ENCODE measurements at places on chromosomes 7 and 10.

- no peak for DNase-seq
Measured at GRCh38 chr10:70616761-70617160, 14.2 kb upstream of the PRF1 start.

DNA sequence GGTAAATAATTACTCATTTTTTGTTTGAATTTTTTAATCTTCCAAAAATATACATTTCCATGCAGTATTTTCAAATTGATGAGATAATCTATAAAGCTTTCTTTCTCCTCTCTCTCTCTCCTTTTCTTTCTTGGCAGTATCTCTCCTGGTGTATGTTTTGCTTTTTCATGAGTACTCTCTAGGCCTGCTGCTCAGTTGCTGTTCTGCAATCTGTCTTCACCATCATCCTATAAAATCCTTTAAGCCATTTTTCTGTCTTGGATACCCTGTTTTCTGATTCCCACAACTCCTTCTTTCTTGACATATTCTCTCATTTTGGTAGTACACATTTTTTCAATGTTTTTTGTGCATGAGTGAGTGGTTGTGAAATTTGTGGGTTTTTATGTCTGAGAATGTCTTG is 1558.1 kb upstream of the LRRTM3 start:
- DNase-seq: no peak

GRCh38 chr10:51999096-51999495 is 299.7 kb upstream of the CSTF2T start:
- DNase-seq: no peak

- no peak for DNase-seq
Measured at GRCh38 chr7:134891696-134892678, 94.3 kb upstream of the AGBL3 start.

DNA sequence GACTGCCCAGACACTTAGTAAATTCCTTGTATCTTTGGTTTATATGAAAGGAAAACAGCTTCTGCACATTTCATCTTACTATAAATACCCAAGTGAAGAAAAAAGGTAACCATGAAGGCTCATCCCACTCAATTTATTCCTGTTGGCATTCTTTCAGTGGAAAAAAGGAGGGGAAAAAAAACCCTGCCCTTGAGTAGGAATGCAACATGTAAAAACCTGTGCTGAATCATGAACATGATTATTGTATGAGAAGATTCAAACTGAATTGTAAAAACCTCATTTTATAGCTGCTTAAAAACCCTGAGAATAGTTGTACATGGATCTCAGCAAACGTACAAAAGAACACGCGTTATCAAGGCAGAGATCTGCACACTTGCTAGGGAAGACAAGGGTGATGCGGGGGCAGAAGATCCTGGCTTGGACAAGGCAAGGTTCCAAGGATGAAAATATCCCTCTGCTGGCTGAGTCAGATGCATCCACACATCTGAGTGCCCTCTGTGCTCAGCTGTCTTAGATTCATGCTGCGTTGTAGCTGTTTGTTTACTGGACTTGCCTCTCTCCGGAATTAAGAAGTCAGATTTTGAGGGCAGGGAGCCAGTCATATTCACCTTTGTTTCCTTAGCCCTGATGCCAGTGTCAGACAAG is 658.2 kb downstream of the PARD3 start:
- DNase-seq: no peak

Data from activated CD4-positive, alpha-beta T cell treated with anti-CD3 and anti-CD28 coated beads, Interleukin-10, Interleukin-2, amounts not matched to agents 100 ng/mL and 50 ng/mL, durations not matched to agents 16 hours and 8 hours (primary cell).